ENCODE measurements at places on chromosomes 12 and 14.

DNA sequence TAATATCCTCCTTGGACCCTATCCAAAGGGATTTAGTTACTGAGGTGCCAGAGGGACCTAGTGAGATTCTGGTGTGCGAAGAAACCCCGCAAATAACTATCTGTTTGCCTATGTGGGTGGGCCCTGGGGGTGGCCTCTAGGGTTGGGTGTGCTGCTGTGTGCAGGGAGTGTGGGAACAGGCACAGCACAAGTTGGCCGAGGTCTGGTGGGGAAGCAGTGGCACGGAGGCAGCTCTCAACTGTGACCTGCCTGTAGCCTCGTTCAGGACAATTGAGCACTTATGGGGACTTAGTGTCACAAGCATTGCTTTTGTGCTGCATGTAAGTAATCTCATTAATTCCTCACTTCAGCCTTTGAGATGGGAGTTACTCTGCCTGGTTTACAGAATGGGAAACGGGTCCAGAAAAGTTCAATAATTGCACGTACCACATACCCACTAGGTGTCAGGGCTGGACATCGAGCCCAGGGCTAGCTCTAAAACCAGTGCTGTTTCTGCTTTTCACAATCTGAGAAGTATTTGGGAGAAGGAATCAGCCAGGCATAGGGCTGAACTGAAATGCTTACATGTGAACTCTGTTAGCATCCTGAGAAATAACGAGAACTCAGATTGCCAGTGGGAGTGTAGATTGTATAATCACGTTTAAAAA is 58.8 kb downstream of the TECPR2 start:
- no peak overlapping the region for H3K4me3 ChIP-seq
- H3K36me3 ChIP-seq, result no peaks in the 10 kb centered on the region
- H3K27ac ChIP-seq, result no peak overlapping the region
- no peaks in the 10 kb centered on the region for H3K27me3 ChIP-seq

DNA sequence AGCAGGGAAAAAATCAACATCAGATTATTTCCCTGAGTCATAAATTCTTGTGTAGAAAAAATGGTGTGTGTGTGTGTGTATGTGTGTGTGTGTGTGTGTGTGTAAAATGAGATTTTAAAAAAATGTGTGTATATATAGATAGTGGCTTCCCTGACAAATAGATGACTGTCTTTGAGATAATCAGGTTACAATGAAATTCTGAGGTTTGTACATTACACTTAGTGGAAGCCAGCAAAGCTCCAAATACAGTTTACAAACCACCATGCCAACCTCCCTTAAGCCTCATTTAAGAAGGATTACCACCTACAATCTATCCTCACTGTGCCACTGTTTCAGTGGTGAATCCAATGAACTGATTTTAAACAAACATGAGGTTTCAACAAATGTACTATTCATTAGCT is 93.8 kb downstream of the MED13L start:
- no peak overlapping the region for H3K4me3 ChIP-seq
- no peaks in the 10 kb centered on the region for H3K36me3 ChIP-seq
- H3K27me3 ChIP-seq, result no peaks in the 10 kb centered on the region
- peaks cover 38% of the 10 kb centered on the region for H3K4me1 ChIP-seq
- DNase-seq, result no peak

DNA sequence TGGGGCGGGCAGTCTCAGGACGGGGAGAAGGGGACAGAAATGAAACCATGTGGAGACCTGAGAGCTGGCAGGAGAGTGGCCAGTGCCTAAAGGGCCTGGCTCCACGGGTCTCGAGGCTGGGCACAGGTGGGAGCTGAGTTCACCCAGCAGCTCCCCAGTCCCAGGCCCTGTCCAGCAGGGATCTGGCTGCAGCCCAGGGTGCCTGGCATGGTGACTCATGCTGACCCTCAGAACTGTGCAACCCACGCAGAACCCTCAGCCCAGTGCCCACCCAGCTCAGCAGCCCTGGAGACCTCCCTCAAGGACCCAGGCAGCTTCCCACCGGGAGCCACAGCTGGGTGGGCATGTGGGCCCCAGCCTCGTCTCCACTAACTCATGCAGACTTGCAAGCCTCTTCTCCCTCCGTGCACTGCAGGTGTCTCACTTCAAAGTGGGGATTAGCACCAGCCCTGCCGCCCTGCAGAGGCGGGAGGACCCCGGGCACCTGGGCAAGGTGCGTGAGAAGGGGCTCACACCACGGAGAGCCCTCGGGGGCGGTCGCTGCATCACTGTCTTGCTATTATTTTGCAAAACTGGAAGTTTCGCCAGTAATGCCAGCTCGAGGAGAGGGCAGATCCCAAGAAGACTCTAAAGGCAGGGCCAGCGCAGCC is 46.3 kb downstream of the CCNK start:
- no peak overlapping the region for H3K4me3 ChIP-seq
- no peaks in the 10 kb centered on the region for H3K36me3 ChIP-seq
- H3K27ac ChIP-seq, result peak overlapping the region; percentile 2
- H3K4me1 ChIP-seq, result peaks cover 9% of the 10 kb centered on the region
- H3K27me3 ChIP-seq, result no peaks in the 10 kb centered on the region

DNA sequence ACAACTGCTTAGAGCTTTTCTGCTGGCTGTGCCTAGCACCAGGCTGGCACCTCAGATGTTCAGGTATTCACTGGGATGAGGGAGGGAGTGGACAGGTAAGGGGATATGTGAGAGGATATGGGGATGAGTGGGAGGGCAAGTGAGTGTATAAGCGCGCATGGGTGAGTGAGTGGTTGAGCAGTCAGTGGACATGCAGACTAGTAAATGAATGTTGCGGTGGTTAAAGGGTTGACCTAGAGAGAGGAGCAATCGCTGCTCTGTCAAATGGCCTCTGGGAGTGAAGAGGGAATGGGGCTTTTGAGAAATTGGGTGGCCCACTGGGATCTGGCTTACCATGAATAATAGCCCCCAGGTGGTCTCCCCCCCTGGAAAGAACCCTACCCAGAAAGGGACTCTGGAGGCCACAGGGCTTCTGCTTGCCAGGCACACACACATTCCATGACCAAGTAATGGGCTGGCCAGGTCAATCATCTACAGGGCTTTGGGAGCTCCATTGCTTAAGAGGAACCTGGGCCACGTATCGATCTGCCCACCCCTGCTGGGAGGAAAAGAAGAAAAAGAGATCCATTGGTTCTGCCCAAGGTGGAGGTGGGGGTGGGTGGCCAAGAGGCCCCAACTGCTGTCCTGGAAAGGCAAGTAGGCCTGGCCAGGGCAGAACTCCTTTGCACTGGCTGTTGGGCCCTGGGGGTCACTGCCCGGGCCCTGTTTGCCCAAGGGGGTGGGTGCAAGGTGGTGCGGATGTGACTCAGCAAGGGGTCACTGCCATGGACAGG is 30.8 kb upstream of the ZFP36L1 start:
- H3K4me1 ChIP-seq, result peaks cover 34% of the 10 kb centered on the region
- H3K27ac ChIP-seq, result no peak overlapping the region
- H3K27me3 ChIP-seq, result no peaks in the 10 kb centered on the region
- no peak for DNase-seq
- H3K4me3 ChIP-seq, result no peak overlapping the region
